CD4-positive, alpha-beta memory T cell (primary cell): ENCODE measurements at places on chromosomes 7 and 10.

DNA sequence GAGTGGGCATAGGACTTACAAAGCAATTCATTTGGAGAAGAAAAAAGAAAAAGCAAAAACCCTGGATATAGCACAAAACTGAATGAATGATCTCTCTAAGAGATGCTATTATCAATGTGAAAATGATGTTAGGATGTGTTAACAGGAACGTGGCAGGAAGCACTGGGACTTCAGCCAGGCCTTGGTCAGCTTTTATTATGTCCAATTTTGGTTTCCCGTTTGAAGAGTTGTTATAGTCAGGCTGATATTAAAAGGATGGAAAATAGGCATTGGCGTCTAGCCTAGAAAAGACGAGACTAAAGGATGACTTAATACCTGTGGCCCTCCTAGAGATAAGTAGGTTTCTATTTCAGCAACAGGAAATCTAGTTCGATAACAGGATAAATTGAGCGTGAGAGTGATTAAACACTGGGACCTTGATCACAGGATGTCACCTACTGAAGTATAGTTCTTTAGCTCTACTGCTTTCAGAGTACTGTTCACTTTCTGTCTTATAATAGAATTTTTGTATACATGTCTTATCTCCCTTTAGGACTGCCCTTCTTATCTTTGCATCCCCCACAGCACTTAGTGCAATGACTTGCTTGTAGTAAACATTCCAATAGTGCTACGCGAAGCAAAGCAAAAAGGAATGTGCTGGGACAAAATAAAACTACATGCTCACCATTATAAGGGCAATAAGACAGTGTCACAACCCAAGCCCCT, 99.8 kb upstream of the AGBL3 start:
- DNase-seq, result no peak

GRCh38 chr7:32379510-32380112, 110.6 kb downstream of the LSM5 start:
- no peak for DNase-seq

DNA sequence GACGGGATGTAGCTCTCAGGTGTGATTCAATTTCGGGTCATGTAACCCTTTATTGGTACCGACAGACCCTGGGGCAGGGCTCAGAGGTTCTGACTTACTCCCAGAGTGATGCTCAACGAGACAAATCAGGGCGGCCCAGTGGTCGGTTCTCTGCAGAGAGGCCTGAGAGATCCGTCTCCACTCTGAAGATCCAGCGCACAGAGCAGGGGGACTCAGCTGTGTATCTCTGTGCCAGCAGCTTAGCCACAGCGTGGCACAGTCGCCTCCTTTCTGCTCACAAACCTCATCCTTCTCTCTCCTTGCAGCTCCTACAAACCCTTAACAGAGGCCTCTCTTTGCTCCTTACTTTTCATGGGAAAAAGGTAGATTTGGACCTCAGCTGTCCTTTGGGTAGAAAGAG, 197.5 kb upstream of the PRSS58 start:
- no peak for DNase-seq

- DNase-seq, result no peak
Measured at GRCh38 chr7:27553273-27553672, 109.4 kb downstream of the HIBADH start.

GRCh38 chr10:75553550-75553949, 122.1 kb downstream of the LRMDA start:
- no peak for DNase-seq

DNA sequence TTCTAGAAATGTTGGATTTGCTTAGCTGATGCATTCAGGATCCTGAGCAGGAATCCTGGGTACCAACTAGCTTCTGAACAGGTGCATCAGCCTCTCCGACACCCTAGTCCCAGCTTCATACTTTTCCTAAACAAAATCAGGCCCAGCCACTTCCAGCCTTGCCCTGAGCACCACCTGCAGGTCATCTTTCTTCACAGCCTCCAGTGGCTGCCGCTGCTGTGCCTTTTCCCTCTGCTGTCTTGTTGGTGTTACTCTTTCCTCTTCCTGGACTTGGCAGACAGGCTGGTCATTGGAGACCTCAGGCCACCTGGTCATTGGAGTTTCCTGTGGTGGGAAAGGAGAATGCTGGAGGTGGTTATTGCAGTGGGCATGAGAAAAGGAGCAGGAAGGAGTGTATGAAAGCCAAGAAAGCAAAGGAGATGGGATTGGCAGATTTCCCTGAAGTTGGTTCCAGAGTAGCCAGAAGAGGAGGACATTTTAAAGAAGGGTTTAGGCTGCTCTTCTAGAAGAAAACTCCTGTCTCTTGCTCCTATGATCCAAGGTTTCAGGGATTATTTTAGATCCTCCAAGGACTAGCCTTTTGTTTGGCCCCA, 48.2 kb upstream of the NFKB2 start:
- DNase-seq, result no peak

- no peak for DNase-seq
Measured at GRCh38 chr7:20021831-20022230, 195.4 kb downstream of the MACC1 start.

DNA sequence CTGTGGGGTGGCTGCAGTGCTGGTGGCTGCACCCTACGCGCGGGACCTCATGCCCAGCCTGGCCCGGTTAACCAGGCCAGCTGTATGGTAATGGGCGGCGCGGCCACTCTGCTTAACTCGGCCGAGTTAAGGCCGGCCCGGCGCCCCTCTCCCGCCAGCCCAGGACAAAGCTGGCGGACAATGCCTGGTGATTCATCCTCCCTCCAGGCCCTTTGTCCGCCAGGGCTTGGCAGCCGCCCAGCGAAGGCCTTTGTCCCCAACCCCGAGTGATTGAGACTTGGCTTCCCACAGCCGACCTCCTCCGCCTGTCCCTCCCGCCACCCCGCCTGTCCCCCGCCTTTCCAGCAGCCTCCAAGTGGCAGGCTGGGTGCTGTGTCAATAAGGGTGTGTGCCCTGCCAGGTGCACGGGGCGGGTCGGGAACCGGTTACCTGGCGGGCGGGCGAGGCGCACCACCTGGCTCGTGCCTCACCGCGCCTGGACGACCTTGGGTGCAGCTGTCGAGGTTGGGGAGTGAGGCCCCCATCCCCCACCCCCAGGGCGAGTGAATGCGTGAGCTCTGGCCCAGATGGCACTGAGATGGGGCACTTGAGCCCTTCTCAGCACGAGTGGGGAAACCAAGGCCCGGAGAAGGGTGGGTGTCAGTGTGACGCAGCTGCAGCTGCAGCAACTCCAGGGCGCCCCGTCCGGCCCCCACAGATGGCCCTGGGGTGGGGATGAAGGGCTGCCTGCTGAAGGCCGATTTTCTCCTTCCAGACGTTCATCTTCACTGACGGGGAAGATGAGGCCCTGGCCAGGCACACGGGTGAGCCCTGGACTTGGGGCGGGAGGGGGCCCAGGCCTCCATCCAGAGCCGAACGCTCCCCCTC, 4.6 kb downstream of the LFNG start:
- no peak for DNase-seq

- no peak for DNase-seq
Measured at GRCh38 chr7:132028144-132028920, 471.9 kb upstream of the PODXL start.

- DNase-seq, result no peak
Measured at GRCh38 chr7:101725921-101726320, 91.5 kb upstream of the CUX1 start.

DNA sequence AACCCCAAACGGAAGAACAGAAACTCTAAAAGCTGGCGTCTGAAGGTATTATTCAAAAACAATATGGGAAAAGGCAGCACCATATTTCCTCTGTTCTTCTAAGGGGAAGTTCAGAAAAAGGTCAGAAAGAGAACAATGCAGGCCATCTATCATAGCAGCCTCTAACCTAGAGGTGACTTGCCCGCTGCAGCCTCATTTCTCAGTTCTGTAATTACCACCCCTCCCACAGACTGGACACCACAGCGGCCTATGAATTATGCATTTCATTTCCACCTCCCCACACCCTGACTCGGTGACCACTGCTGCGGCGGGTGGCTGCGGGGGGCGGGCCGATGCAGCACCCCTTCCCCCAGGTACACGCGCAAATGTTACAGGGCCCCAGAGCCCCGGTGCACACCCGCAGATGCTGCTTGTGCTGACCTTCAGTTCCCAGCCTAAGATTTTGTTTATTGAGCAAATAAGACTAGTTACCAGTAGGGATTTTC, 125.5 kb downstream of the CLEC2L start:
- no peak for DNase-seq

GRCh38 chr7:69996121-69996520, 397.8 kb downstream of the AUTS2 start:
- DNase-seq, result no peak

GRCh38 chr10:20485554-20485953, 411.6 kb downstream of the NEBL start:
- no peak for DNase-seq

- no peak for DNase-seq
Measured at GRCh38 chr10:62819141-62819920, 3.2 kb upstream of the EGR2 start.

- DNase-seq, result no peak
Measured at GRCh38 chr10:1374511-1375345, 318.5 kb downstream of the WDR37 start.

GRCh38 chr10:117740691-117741222, 198.2 kb downstream of the EMX2 start:
- no peak for DNase-seq

DNA sequence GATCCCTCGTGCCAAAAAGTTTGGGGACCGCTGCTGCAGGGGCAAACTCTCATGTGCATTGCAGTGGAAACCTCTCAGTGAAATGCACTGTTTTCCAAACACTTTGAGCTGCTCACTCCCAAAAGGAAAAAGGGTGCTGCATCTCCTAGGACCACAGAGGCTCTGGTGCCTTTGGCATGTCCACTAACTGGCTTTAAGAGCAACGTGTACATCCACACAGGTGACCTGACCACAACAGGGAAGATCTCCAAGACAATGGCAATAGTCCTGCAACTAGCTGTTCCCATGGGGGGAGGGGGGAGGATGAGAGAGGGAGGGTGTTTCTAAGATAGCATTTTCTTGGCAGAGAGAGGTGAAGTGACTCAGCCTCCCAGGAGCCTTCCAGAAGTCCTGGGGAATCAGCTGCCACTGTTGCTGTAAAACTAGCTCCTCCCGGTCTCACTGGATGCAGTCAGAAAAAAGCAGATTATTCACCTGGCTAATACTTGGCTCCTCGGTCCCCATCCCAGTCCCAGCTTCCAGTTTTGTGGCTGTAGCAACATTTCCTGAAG, 181.7 kb downstream of the HECW1 start:
- DNase-seq, result no peak

- DNase-seq, result no peak
Measured at GRCh38 chr7:25632616-25633015, 404.3 kb upstream of the NPVF start.

DNA sequence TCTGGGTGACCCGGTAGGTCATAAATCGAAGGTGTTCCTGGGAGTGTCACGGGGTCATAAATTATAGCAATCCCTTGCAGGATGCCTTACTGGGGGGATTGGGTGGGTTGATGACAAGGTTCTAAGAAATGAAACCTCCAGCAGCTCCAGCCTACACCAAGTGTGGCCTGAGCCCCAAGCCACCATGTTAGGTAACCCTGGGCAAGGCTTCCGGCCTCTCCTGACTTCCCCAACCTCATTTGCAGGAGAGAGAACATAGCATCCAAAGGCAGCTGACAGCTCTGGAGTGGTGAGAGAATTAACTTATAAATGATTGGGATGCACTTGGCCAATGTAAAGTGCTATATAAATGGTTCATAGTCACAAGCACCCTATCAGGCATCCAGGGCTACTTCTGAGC, 52.8 kb upstream of the TMEM273 start:
- DNase-seq, result no peak

DNA sequence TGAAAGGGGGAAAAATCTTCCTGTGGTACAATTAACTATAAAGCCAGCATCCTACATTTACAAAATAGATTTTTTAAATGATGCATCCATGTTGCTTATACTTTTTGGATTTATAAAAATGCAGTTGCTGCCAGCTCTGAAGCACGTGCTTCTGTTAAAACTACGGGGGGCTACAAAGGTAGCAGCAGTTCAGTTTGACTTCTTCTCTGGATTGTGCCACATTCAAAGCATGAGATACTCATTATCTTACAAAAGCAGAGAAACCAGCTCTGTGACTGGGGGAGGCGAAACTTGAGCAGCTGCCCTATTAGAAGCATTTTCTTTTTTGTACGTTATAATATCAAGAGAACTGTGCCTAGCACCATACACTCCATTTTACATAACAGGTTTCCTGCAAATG, 31.1 kb downstream of the NEUROD6 start:
- DNase-seq, result no peak

- no peak for DNase-seq
Measured at GRCh38 chr10:44578271-44578670, 193.4 kb upstream of the CXCL12 start.

GRCh38 chr7:1225030-1225429, 7.6 kb upstream of the UNCX start:
- DNase-seq, result no peak

- no peak for DNase-seq
Measured at GRCh38 chr10:125030567-125031197, 88.8 kb downstream of the ZRANB1 start.

- DNase-seq, result no peak
Measured at GRCh38 chr10:83769281-83769820, 370.0 kb upstream of the GHITM start.

DNA sequence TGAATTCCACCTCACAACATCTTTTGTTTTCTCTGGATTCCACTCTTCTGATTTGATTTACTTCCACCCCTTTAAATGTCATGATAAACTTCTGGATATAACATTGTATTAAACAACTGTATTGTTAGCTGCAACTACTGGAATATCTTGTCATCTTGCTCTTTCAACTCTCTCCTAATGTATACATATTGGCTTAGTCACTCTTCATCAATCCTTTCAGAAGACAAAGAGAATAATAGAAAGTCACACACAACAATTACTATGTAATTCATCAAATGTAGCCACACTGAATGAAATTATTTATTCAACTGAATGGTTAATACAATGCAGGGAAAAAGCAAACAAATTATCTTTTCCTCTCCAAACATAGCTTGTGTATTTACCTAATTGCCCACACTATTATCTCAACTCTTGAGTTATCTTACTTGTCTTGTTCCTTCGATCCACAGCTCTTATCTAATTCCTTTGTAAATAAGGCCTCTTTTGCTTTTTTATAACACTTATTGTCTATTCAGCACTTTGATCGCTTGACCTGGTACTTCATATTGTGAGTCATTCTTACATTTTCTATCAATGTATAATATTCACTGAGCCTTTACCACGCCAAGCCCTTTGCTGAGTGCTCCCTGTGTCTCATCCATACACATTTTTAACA, 16.7 kb downstream of the SEMA3A start:
- DNase-seq, result no peak

- DNase-seq, result no peak
Measured at GRCh38 chr10:79001082-79001885, 67.5 kb upstream of the ZMIZ1 start.

GRCh38 chr7:107387573-107388219, 82.2 kb upstream of the GPR22 start:
- no peak for DNase-seq
